CD8-positive, alpha-beta memory T cell (primary cell): ENCODE measurements at places on chromosomes 13 and 19. TPM values are rescaled to one million over a fixed set of nuclear protein-coding genes. Genes with fewer than 3 reads are reported as not detected.

ZNF561 gene
- 35.9 TPM for total RNA-seq

GAS6 gene
- 0.50 TPM for total RNA-seq

FAAP24 gene
- 9.3 TPM for total RNA-seq

KIR2DL3 gene
- 0.29 TPM for total RNA-seq

KIR2DL1 gene
- not detected for total RNA-seq

UQCR11 gene
- total RNA-seq = 239 TPM

CGB5 gene
- total RNA-seq = not detected

ZNF556 gene
- total RNA-seq = not detected

GRK1 gene
- total RNA-seq = not detected

HCN2 gene
- 0.48 TPM for total RNA-seq

DNA sequence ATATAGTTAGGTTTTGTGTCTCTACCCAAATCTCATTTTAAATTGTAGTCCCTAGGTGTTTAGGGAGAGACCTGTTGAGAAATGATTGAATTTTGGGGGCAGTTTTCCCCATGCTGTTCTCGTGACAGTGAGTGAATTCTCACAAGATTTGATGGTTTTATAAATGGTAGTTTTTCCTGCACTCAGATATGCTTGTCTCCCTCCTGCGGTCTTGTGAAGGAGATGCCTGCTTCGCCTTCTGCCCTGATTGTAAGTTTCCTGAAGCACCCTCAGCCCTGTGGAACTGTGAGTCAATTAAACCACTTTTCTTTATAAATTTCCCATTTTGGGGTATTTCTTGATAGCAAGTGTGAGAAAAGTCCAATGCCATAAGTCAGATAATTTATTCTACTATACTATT lies 1977.5 kb upstream of the PCDH20 start:
- H3K27me3 ChIP-seq = no peaks in the 10 kb centered on the region
- no peak overlapping the region for H3K4me3 ChIP-seq
- no peak for DNase-seq
- no peak overlapping the region for H3K27ac ChIP-seq
- H3K4me1 ChIP-seq = no peaks in the 10 kb centered on the region
- H3K36me3 ChIP-seq = no peaks in the 10 kb centered on the region

- H3K4me3 ChIP-seq = no peak overlapping the region
- no peak overlapping the region for H3K27ac ChIP-seq
- no peaks in the 10 kb centered on the region for H3K27me3 ChIP-seq
Measured at GRCh38 chr19:11475861-11476260, 5.0 kb downstream of the ELAVL3 start.

DNA sequence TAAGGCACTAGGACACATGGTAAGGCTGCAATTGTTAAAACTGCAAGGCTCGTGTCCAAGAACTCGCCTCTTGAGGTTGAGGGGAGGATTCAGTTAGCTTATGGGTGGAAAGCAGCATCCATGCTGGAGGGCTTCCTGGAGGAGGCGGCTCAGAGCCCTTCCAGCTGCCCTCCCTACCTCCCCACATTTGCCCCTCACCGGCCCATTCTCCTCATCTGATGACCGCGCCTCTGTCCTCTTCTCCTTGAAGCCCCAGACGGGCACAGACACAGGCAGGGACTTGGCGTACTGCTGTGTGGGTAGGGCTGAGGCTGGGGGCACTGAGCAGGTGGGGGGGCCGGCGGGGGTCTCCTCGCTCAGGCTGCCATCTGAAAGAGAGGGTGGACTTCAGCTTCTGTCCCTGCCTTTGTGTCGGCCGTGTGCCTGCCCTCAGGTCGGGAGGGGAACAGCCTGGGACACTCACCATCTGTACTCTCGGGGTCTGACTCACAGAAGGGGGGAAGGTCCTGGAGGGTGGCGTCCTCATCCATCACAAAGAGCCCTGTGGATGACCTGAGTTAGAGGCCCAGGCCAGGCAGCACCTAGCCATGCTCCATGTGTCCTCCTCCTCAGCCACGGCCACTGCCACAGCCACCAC lies 4.1 kb upstream of the PNKP start:
- peaks cover 41% of the 10 kb centered on the region for H3K4me1 ChIP-seq
- no peaks in the 10 kb centered on the region for H3K36me3 ChIP-seq
- DNase-seq = no peak
- H3K4me3 ChIP-seq = no peak overlapping the region
- H3K27ac ChIP-seq = no peak overlapping the region
- H3K27me3 ChIP-seq = no peaks in the 10 kb centered on the region

DNA sequence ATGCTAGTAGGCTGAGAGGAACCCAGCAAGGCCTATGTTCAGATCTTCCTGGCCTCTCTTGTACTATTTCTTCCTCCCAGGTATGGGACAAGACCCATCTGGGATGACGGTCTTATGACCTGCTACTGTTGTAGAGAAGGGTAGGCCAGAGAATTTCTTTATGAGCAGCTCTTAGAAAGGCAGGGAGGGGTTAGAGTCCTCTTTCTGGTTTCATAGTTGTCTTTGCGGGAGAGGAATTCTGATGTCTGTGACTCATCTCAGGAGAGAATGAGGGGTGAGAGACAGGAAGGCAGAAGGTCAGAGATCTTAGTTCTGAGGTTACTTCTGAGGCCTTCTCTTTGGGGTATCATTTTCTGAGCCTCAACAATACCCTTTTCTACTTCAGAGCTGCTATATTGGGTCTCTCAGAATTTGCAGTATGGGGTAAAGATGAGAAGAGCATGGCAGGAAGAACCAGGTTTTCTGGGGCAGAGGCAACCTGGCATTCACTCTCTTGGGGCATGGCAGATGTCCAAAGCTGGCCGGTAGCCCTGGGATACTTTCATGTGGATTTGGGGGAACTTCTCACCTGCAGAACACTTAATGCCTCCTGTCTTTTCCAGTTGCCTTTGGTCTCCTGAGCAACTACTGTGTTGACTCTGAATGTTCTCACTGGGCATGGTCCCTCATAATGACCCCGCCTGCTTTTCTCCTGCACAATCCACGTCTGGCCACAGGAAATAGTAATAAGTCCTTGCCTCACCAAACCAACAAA lies 154.4 kb downstream of the GGACT start:
- no peak for DNase-seq
- no peaks in the 10 kb centered on the region for H3K27me3 ChIP-seq
- no peaks in the 10 kb centered on the region for H3K36me3 ChIP-seq
- no peak overlapping the region for H3K4me3 ChIP-seq
- H3K27ac ChIP-seq = no peak overlapping the region

DNA sequence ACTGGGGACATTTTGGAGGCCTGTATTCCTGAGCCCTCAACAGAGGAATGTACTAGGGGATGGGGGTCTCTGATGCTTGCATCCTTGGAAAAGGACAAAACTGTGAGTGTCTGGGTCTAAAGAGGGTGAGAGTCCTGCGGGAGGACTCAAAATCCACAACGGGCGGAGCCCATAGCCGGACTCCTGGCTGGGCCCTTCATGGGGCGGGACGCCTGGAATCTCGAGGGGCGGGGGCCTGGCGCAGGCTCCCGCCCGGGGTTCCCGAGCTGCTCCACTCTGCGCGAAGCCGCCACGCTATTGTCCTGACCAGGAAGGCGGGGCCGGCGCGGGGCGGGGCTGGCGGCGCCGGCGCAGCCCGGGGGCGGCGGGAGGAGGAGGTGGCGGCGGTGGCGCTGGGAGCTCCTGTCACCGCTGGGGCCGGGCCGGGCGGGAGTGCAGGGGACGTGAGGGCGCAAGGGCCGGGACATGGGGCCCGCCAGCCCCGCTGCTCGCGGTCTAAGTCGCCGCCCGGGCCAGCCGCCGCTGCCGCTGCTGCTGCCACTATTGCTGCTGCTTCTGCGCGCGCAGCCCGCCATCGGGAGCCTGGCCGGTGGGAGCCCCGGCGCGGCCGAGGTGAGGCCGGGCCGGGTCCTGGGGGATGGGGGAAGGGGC lies at the start of gene APLP1:
APLP1 (plus strand) TSS at position 403 of the 651 bp plus-strand sequence; CDS start at position 466, 63 bp downstream.
- H3K4me1 ChIP-seq = peaks cover 18% of the 10 kb centered on the region
- no peaks in the 10 kb centered on the region for H3K36me3 ChIP-seq
- peaks cover 30% of the 10 kb centered on the region for H3K27me3 ChIP-seq
- peak; percentile 54 for DNase-seq
- H3K4me3 ChIP-seq = peak within 1 kb of the TSS; percentile 34

- H3K4me3 ChIP-seq = peak overlapping the region; percentile 26
- no peaks in the 10 kb centered on the region for H3K36me3 ChIP-seq
- no peaks in the 10 kb centered on the region for H3K27me3 ChIP-seq
- H3K27ac ChIP-seq = no peak overlapping the region
- peaks cover 21% of the 10 kb centered on the region for H3K4me1 ChIP-seq
Measured at GRCh38 chr19:35346193-35347052, 1.3 kb upstream of the FFAR1 start.

DNA sequence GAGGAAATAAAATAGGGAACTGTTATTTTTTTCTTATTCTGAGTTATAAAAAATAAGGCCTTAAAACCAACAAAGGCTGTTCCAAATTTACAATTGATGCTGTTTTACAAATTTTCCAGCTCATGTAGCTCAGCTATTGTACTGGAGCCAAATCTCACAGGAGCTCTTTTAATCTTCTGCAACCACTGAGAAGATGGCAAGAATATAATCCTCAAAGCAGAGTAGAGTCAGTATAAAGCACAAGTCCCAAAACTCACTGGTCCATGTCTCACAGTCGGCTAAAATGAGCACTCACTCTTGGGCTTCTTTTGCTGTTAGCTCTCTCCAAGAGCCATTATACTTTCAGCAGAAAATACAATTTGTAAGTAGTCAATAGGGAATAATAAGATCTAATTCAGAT lies 1074.4 kb upstream of the PRR20A start:
- no peaks in the 10 kb centered on the region for H3K27me3 ChIP-seq
- H3K27ac ChIP-seq = no peak overlapping the region
- H3K36me3 ChIP-seq = no peaks in the 10 kb centered on the region
- no peaks in the 10 kb centered on the region for H3K4me1 ChIP-seq
- no peak for DNase-seq

DNA sequence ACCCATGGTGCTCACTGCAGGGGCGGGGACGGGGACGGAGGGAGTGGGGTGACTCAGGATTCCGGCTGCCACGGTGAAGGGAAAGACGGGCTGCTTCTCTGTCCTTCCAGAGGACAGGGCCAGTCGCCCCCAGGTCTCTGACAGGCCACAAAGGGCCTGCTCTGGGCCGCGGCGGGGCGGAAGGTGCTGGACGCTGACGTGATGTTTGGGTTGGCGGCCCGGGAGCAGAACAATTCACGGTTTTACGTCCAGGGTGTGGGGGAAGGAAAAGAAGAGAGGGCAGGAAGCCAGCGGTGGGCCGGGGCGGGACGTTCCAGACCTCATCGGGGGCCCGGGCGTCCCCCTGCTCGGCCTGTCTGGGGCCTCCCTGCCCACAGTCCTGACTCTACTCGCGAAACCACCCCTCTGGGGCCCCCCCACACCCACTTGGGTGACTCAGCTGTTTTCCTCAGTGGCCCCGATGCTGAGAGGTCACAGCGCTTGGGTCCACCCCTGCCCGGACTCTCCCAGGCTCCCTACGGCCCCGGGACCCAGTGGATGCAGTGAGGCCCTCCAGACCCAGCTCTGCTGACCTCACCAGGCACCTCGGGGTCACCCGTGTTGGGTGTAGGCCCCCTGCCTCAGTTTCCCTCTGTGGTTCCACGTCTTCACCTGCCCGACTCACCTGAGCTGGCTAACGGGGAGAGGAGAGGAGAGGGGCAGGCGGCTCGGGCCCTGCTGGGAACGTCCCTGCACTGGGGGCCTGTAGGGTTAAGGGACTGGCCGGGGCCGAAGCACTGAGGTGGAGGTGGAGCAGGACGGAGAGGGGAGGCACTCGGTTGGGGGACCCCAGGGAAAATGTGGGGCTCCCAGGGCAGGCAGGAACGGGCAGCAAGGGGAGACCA lies 29.2 kb downstream of the PIP5K1C start:
- no peak for DNase-seq
- H3K4me1 ChIP-seq = peaks cover 22% of the 10 kb centered on the region
- no peaks in the 10 kb centered on the region for H3K36me3 ChIP-seq
- no peaks in the 10 kb centered on the region for H3K27me3 ChIP-seq

DNA sequence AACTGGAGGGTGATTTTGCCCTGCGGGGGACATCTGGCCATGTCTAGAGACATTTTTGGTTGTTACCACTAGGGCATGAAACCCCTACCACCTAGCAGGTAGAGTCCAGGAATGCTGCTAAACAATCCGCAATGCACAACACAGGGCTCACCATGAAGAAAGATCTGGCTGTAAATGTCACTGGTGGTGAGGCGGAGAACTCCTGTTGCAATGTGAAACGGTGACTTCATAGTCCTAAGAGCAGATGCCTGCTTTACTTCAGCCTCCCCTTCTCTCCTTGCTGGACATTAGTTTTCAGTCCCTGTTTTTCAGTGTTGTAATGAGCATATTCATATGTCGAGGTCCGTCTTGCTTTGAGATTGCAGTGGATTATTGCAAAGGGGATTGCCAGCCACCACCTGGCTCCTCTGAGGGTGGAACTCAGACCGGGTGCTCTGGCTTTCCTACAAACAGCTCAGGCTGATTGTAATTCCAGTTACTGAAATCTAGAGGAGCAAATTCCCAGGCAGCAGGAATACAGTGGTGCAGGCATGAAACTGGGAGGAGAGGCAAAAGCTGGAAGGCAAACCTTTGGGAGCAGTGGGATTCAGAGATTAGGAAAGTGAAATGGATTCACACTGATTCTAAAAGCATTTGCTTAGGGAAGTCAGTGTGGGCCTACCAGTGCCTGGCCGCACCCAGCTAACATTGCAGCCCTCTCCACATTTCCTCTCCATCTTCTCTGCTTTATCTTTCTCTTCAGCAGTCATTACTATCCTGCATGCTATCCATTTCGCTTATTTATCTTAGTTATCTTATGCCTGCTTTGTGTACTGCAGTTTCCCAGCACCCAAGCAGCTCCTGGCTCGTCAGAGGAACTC lies 76.1 kb upstream of the PCDH8 start:
- H3K27me3 ChIP-seq = no peaks in the 10 kb centered on the region
- H3K27ac ChIP-seq = no peak overlapping the region
- H3K36me3 ChIP-seq = no peaks in the 10 kb centered on the region
- no peak for DNase-seq
- no peak overlapping the region for H3K4me3 ChIP-seq
- no peaks in the 10 kb centered on the region for H3K4me1 ChIP-seq

- H3K4me1 ChIP-seq = no peaks in the 10 kb centered on the region
- no peaks in the 10 kb centered on the region for H3K36me3 ChIP-seq
- DNase-seq = no peak
- H3K27ac ChIP-seq = no peak overlapping the region
Measured at GRCh38 chr13:83815598-83815997, 66.7 kb downstream of the SLITRK1 start.

DNA sequence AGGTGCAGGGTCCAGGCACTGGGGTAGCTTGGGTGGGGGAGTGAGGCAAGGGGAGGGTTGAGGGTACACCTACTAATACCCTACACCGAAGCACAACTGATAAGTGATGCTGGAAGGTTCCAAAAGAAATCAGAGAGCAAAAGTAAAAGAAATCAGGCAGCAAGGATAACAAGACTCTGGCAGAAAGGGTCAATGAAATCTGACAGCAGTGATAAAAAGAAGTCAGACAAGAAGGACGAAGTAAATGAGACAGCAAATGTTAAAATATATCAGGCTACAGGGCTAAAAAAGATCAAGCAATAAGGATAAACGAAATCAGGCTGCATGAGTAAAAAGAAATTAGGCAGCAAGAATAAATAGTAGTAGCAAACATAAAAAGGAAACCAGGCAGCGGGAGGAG lies 4.7 kb downstream of the LRFN3 start:
- H3K27ac ChIP-seq = no peak overlapping the region
- no peak overlapping the region for H3K4me3 ChIP-seq
- peaks cover 25% of the 10 kb centered on the region for H3K4me1 ChIP-seq

DNA sequence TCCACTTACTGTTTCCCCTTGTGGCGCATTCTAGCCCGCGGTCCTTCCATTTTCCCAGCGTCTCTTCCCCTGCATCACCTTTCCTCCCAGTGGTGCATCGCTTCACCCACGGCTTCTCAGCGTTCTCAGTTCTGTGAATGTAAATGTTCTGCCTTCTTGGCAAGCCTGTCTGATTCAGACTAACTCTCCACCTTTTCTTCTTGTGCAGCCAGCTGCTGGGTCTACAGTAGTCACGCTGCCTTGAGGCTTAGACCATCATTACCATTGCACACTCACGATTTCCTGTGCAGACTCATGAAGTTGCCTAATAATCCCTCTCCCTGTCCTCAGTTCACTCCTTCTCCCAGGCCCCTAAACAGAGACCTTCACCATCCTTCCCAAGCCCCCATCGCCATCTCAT lies 75.0 kb downstream of the DHRS12 start:
- H3K36me3 ChIP-seq = peaks cover 5% of the 10 kb centered on the region
